ENCODE measurements at places on chromosomes 3 and 15.

DNA sequence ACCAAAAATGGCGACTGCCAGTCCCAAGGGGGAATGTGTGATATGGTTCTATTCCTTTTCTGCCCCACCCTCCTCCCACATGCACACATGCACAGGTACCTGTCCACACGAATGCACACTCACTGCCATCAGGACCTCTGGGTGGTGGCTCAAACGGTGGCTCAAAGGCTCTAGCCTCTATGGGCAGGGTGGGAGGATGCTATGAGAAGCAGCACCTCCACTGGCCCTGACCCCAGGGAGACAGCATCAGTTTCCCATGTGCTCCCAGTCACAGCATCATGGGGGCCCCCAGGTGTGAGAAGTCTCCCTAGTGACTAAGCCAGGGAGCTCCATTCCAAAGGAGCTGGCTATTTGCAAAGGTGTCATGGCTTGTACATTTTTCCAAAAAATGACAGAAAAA lies 15.9 kb downstream of the SEMA3G start:
- no peak for DNase-seq

DNA sequence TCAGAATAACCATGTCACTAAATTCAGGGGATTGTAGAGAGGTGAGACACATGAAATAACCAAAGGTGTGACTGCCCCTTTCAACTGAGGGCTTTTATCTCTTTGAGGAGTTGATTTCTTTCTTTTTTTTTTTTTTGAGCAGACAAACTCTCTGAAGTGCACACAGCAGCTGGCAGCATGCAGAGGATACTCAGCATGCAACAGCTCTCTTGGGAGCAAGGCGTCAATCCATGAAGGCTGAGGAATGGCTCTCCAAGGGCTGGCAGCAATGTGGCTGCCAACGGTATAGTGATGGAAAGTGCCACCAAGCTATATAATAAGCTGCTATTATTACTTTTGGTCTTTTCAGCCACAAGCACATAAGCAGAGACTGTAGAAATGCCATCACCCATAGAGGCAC lies 226.7 kb upstream of the FEZF2 start:
- no peak for DNase-seq

- DNase-seq, result no peak
Observed at GRCh38 chr15:81060907-81061306, 60.2 kb downstream of the TLNRD1 start.

- DNase-seq, result no peak
Observed at GRCh38 chr3:187999821-188000220, 154.1 kb upstream of the LPP start.

- DNase-seq, result no peak
Observed at GRCh38 chr3:197093871-197094270, 64.3 kb upstream of the MELTF start.

DNA sequence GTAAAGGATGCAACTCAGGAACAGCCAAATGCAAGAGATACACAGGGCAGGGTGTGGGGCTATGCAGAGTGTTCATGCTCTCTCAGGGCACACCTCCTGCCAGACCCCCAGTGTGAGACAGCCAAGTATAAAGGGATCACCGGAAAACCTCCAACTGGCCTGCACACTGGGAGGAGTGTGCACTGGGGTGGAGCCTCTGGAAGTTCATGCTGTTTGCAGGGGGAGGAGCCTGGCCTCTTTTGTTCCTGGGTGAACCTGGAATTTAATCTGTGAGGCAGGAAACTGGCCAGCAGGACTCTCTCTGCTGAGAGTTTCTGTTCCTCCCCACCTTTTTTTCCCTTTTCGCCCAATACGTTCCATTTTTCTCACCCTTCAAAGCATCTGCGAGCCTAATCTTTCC lies 204.1 kb downstream of the WNT5A start:
- DNase-seq, result no peak

GRCh38 chr3:161637559-161637958 lies 141.0 kb downstream of the OTOL1 start:
- DNase-seq, result no peak

DNA sequence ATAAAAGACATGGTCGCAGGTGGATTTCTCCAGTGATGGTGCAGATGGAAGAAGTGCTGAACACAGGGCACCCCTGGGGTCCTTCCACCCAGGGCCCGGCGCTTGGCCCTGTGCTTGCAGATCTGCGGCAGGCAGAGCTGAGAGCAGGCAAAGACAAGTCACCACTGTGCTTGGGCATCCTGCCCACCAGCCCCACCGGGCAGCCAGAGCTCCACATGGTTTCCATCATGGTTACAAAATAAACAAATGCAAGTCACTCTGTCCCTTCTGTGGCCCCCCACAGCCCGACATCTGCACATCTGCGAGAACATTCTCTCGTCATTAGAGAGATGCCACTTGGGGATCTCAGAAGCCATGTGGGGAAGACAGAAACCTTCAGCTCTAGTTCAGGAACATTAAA lies 37.6 kb upstream of the SFMBT1 start:
- DNase-seq, result no peak

DNA sequence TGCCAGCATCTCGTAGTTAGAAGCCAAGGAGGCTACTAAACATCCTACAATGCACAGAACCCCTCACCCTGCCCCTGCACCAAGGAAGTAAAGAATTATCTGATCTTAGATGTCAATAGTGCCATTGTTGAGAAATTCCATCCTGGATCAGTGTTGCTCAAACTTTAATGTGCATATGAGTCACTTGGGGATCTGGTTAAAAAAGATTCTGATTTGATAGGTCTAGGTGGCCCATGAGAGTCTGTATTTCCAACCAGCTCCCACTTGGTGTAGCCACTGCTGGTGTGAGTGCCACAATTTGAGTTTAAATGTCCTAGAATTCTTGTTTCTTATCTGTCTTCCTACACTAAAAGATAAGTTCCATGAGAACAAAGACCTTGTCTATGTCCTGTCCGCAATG lies 43.7 kb downstream of the TMEM45A start:
- no peak for DNase-seq
